Endothelial cell (in vitro differentiated cells): ENCODE measurements at places on chromosomes 12 and 14.

GRCh38 chr12:97936165-97936564, 473.6 kb downstream of the RMST start:
- no peak for DNase-seq

DNA sequence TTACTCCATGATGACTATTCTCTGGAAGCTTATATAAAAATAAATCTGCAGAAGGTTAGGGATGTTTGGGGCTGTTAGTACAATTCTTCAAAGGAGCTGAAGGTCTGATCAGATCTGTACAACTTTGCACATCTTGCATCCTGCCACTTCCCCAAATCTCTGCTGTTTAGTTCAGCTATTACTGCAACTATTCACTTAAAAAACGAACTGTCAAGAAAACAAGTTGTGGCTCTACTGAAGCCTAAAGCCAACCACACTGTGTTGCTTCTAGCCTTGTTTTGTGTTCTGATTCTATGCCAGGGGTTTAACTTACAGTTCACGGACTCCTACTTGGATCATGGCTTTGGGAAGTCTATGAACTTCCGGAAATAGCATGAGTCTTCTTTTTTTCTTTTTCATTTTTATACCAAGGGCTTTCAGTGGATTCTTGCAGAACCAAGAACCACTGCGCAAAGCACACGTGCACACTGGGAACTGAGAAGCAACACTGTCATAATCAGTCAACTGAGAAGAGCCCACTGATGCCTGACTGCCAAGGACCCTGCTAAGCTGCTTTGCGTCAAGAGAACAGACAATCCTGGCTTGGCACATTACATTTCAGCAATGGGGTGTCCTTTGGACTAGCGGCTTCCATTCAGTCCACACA, 66.3 kb upstream of the EEA1 start:
- DNase-seq: no peak

DNA sequence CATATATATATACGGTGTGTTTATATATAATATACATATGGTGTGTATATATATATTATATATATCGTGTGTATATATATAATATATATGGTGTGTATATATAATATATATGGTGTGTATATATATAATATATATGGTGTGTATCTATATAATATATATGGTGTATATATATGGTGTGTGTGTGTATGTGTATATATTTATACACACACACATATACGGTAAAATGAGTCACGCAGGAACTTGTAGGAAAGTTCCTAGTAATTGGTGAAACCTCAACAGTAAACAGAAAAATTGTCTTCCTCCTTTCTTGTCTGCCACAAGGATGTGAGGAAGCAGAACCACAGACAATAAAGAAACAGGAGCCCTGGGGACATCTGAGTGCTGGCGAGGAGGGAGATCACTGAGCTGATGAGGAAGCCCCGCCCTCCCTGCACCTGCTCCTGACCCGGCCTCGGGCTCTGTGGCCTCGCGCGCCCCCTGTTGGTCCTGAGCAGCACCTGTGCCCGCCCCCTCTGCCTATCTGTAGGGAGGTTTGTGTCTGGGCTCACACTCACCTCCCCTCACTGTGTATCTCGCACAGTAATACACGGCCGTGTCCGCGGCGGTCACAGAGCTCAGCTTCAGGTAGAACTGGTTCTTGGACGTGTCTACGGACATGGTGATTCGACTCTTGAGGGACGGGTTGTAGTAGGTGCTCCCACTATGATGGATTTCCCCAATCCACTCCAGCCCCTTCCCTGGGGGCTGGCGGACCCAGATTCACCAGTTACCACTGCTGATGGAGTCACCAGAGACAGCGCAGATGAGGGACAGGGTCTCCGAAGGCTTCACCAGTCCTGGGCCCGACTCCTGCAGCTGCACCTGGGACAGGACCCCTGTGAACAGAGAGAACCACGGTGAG, 1079.4 kb downstream of the TMEM121 start:
- DNase-seq: no peak

DNA sequence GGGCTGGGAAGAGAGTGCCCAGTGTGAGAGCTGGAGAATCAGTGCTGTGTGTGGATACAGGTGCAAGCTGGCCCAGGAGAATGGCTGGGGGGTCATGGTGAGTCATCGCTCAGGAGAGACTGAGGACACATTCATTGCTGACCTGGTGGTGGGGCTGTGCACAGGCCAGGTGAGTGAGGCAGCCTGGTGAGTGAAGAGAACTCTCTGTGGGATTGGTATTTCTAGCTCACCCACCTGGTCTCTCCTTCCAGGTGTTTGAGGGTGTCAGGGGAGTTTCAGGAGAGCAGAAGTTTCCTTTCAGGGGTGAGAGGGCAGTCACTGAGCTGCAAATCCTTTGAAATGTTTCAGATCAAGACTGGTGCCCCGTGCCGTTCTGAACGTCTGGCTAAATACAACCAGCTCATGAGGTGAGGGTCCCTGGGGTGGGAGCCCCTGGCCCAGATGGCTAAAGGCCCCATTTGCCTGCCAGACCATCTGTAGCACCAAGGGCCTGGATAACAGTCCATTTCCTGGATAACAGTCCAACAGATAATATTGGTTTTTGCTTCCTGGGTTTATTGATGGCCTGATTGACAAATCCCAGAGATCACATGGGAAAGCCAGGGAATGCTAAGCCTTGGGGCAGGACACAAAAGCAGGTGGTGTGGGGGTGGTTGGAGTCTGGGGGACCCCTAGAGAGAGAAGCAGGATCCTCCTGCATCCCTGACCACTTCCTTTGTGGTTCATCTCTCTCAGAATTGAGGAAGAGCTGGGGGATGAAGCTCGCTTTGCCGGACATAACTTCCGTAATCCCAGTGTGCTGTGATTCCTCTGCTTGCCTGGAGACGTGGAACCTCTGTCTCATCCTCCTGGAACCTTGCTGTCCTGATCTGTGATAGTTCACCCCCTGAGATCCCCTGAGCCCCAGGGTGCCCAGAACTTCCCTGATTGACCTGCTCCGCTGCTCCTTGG, 5.5 kb upstream of the ATN1 start:
- no peak for DNase-seq

GRCh38 chr14:101227611-101228594, 324.4 kb upstream of the RTL1 start:
- no peak for DNase-seq
